Ovary (tissue), 10 donors: ENCODE measurements at places on chromosomes 7 and 10. TPM values are rescaled to one million over a fixed set of nuclear protein-coding genes. Genes with fewer than 3 reads are reported as not detected.

BTAF1 gene
- total RNA-seq = 45.4 TPM

ITGA8 gene
- total RNA-seq = 10.9 TPM

DMBT1 gene
- 0.46 TPM for total RNA-seq

TMEM176A gene
- total RNA-seq = 141 TPM

FEZF1 gene
- not detected for total RNA-seq

GPR15LG gene
- total RNA-seq = not detected

ZNF511 gene
- 57.4 TPM for total RNA-seq

GRID2IP gene
- total RNA-seq = not detected

DGKB gene
- total RNA-seq = 0.80 TPM

KLF14 gene
- not detected for total RNA-seq

SLC16A12 gene
- 0.77 TPM for total RNA-seq

SPDYE18 gene
- 0.53 TPM for total RNA-seq

SHOC2 gene
- 75.0 TPM for total RNA-seq

LAMB1 gene
- total RNA-seq = 85.7 TPM

ZNF804B gene
- not detected for total RNA-seq

RAMP3 gene
- 10.8 TPM for total RNA-seq

UPK3BL2 gene
- total RNA-seq = 6.8 TPM

PUS7 gene
- 10.3 TPM for total RNA-seq

ASB10 gene
- total RNA-seq = not detected

ZNF655 gene
- total RNA-seq = 56.3 TPM

TRIL gene
- total RNA-seq = 2.5 TPM

AP1S1 gene
- total RNA-seq = 25.4 TPM

HOXA7 gene
- 1.4 TPM for total RNA-seq

CALML3 gene
- not detected for total RNA-seq

CHN2 gene
- total RNA-seq = 32.6 TPM

PROSER2 gene
- 3.7 TPM for total RNA-seq

GSTO2 gene
- 12.6 TPM for total RNA-seq

CLCN1 gene
- total RNA-seq = 0.10 TPM

PTF1A gene
- not detected for total RNA-seq

BCAP29 gene
- 37.5 TPM for total RNA-seq

MRPL32 gene
- total RNA-seq = 73.0 TPM

TMEM26 gene
- total RNA-seq = 0.97 TPM

RTKN2 gene
- total RNA-seq = 0.08 TPM

LAMB4 gene
- total RNA-seq = not detected

PNLIP gene
- total RNA-seq = not detected

CABCOCO1 gene
- 0.82 TPM for total RNA-seq

BMPER gene
- total RNA-seq = 10.6 TPM

CALD1 gene
- total RNA-seq = 697 TPM

AKR1C8 gene
- total RNA-seq = not detected

BAMBI gene
- total RNA-seq = 76.9 TPM

TET1 gene
- total RNA-seq = 5.1 TPM

IGFBP1 gene
- not detected for total RNA-seq

C10orf88 gene
- 7.2 TPM for total RNA-seq
